ENCODE measurements at places on chromosomes 7 and 10. TPM values are rescaled to one million over a fixed set of nuclear protein-coding genes. Genes with fewer than 3 reads are reported as not detected.

Gene MIOS
- 27.5 TPM for total RNA-seq

Gene IFT22
- 7.4 TPM for total RNA-seq

Gene SLC26A5
- total RNA-seq = not detected

Gene ZNF862
- 111 TPM for total RNA-seq

Gene MACC1
- 0.24 TPM for total RNA-seq

Gene PRKAR1B
- total RNA-seq = 18.1 TPM

Gene MEIG1
- total RNA-seq = 1.2 TPM

Gene PDE6C
- total RNA-seq = not detected

Gene FAM180A
- total RNA-seq = not detected

Gene ABCB1
- total RNA-seq = 10.4 TPM

Gene SYT15B
- total RNA-seq = not detected

Gene SCIN
- total RNA-seq = not detected

Gene MMS19
- 68.7 TPM for total RNA-seq

Gene CTAGE8
- total RNA-seq = 0.75 TPM

Gene H2BK1
- total RNA-seq = 6.4 TPM

Gene FAM25C
- not detected for total RNA-seq

Gene CHRM2
- not detected for total RNA-seq

Gene PRLHR
- total RNA-seq = not detected

Gene HMX3
- not detected for total RNA-seq

Gene SEMA3C
- 0.35 TPM for total RNA-seq

Gene CHST15
- 43.3 TPM for total RNA-seq

Gene ABCF2
- total RNA-seq = 17.2 TPM

Gene NAT16
- not detected for total RNA-seq

Gene DAGLB
- total RNA-seq = 39.8 TPM

Gene CD36
- total RNA-seq = not detected

Gene CCL26
- not detected for total RNA-seq

Gene GRID2IP
- total RNA-seq = 1.4 TPM

Gene CPA5
- total RNA-seq = 5.2 TPM

Gene HOXA5
- 0.88 TPM for total RNA-seq

Gene HKDC1
- 1.9 TPM for total RNA-seq

Gene SUN3
- not detected for total RNA-seq

Gene TAF3
- 23.9 TPM for total RNA-seq

Gene ZSCAN25
- 45.3 TPM for total RNA-seq

Gene LRGUK
- total RNA-seq = 0.43 TPM

Gene PNLIPRP1
- total RNA-seq = not detected

Gene WDR86
- 0.31 TPM for total RNA-seq

Gene COL28A1
- total RNA-seq = not detected

Gene TSPAN15
- total RNA-seq = 1.2 TPM
